ENCODE measurements at places on chromosomes 7 and 10. TPM values are rescaled to one million over a fixed set of nuclear protein-coding genes. Genes with fewer than 3 reads are reported as not detected.

GRCh38 chr7:4325732-4326131 lies 356.4 kb upstream of the FOXK1 start:
- peaks cover 4% of the 10 kb centered on the region for H3K27me3 ChIP-seq
- no peak overlapping the region for H3K4me3 ChIP-seq
- H3K36me3 ChIP-seq, result no peaks in the 10 kb centered on the region

Gene CHN2
- total RNA-seq, result 0.53 TPM

Gene FKBP6
- not detected for total RNA-seq

Gene TRIM73
- total RNA-seq, result 3.5 TPM

Gene FGFR2
- 0.05 TPM for total RNA-seq

DNA sequence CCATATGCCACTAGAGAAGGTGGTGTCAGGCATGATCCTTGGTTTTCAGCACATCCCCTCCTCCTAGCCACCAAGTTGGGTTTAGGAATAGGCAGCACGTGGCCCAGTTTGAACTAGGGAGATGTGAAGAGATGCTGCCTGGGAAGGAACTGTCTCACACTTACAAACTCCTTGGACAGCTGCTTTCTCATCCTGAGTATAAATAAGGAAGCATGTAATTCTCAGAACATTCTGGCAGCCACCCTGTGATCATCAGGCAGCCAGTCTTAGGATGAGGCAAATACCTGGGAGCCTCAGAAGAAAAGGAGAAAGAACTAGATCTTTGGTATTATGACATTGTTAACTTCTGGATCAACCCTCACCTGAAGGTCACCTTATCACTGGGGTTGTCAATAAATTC lies 21.3 kb upstream of the XPNPEP1 start:
- peaks cover 4% of the 10 kb centered on the region for H3K4me1 ChIP-seq
- H3K27ac ChIP-seq, result no peak overlapping the region
- H3K4me3 ChIP-seq, result no peak overlapping the region
- H3K27me3 ChIP-seq, result no peaks in the 10 kb centered on the region
- H3K36me3 ChIP-seq, result no peaks in the 10 kb centered on the region

- H3K27me3 ChIP-seq, result no peaks in the 10 kb centered on the region
- H3K36me3 ChIP-seq, result peaks cover 39% of the 10 kb centered on the region
- H3K4me3 ChIP-seq, result no peak overlapping the region
These were observed 68.9 kb downstream of the CDK6 start for GRCh38 chr7:92767437-92767836.

DNA sequence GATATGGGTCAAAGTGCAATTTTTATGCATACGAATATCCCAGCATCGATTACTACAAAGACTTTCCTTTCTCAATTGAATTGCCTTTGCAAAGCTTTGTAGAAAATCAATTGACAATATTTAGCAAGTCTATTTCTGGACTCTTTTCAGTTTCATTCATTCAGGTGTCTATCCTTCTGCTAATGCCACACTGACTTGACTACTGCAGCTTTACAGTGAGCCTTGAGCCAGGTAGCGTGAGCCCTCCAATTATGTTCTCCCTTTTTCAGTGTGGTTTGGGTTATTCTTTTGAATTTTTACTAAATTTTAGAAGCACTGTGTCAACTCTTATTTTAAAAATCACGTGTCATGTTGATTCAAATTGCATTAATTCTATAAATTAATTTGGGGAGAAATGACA lies 19.5 kb upstream of the AKR1E2 start:
- peaks cover 7% of the 10 kb centered on the region for H3K27me3 ChIP-seq
- H3K36me3 ChIP-seq, result no peaks in the 10 kb centered on the region
- H3K27ac ChIP-seq, result no peak overlapping the region
- no peak overlapping the region for H3K4me3 ChIP-seq
- DNase-seq, result no peak
- H3K4me1 ChIP-seq, result no peaks in the 10 kb centered on the region

GRCh38 chr10:10307551-10307950 lies 710.1 kb upstream of the CELF2 start:
- no peak overlapping the region for H3K27ac ChIP-seq
- no peaks in the 10 kb centered on the region for H3K4me1 ChIP-seq
- DNase-seq, result no peak
- no peaks in the 10 kb centered on the region for H3K36me3 ChIP-seq
- peaks cover 4% of the 10 kb centered on the region for H3K27me3 ChIP-seq

GRCh38 chr7:116210345-116211005 lies at the start of gene TES:
TES (plus strand) TSS chr7:116210539; CDS start chr7:116210708, 169 bp downstream.
- H3K27me3 ChIP-seq, result no peaks in the 10 kb centered on the region
- H3K4me1 ChIP-seq, result peaks cover 47% of the 10 kb centered on the region
- peak within 1 kb of the TSS; percentile 99 for H3K27ac ChIP-seq

DNA sequence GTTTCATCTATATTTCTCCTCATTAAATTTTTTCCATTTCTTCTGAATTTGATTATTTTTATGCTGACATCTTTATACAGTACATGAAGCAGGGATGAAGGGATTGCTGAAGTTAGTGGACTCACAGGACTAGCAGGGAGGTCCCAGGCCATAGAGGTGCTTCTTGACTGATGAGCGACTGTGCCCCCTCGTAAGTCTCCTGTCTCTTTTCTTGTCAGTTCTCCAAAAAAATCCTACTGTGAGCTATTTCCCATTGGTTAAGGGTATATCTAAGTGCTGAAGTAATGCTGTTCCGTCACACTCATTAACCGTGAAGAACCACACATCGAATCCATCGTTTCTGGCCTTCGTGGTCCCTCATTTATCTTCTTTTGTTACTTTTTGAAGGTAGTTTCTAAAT lies 27.7 kb downstream of the HECW1 start:
- no peak for DNase-seq
- no peak overlapping the region for H3K27ac ChIP-seq
- H3K27me3 ChIP-seq, result peaks cover 18% of the 10 kb centered on the region
- H3K4me3 ChIP-seq, result no peak overlapping the region

Gene APBB1IP
- total RNA-seq, result 50.1 TPM

GRCh38 chr7:91894781-91895480 lies 14.4 kb upstream of the MTERF1 start:
- no peaks in the 10 kb centered on the region for H3K36me3 ChIP-seq
- no peak overlapping the region for H3K27ac ChIP-seq
- no peaks in the 10 kb centered on the region for H3K4me1 ChIP-seq
- DNase-seq, result no peak
- H3K27me3 ChIP-seq, result no peaks in the 10 kb centered on the region

Gene AOC1
- total RNA-seq, result not detected

- H3K27me3 ChIP-seq, result no peaks in the 10 kb centered on the region
- no peak for DNase-seq
- no peak overlapping the region for H3K4me3 ChIP-seq
These were observed 394.5 kb downstream of the TYW1 start for GRCh38 chr7:67391168-67391567.

Data from activated CD4-positive, alpha-beta memory T cell treated with anti-CD3 and anti-CD28 coated beads for 36 hours (primary cell).